Substantia nigra (tissue), 51 donors: ENCODE measurements at places on chromosomes 6 and 20.

GRCh38 chr6:47440719-47441118 lies 36.9 kb upstream of the CD2AP start:
- DNase-seq = no peak

- DNase-seq = no peak
Observed at GRCh38 chr6:31070711-31071197, 41.6 kb downstream of the C6orf15 start.

GRCh38 chr6:30238178-30238795 lies 25.1 kb upstream of the TRIM26 start:
- DNase-seq = no peak

DNA sequence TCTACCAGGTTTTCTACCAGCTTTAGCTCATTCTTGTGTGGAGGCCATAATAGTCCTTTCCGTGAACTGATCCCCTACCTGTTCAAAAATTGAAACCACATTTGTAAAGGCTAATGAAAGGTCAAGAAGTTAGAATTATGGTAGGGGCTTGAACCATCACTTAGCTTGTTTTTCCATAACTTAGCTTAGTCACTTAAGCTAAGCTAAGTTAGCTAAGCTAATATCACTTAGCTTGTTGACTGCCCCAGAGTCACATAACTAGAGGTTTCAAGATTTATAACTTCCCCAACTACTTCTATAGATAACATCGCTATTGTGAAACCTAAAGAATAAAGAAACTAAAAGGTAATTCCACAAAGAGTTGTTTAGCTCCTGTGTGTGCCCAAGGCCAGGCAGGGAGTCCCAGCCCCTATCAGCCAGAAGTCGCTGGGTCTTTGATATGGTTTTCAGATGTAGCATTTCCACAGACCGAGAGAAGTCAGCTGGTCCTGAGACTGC lies 131.8 kb downstream of the VEGFA start:
- DNase-seq = no peak

GRCh38 chr6:135093578-135093977 lies 39.0 kb upstream of the HBS1L start:
- DNase-seq = no peak

GRCh38 chr20:59640267-59640666 lies 35.9 kb downstream of the PHACTR3 start:
- DNase-seq = no peak

DNA sequence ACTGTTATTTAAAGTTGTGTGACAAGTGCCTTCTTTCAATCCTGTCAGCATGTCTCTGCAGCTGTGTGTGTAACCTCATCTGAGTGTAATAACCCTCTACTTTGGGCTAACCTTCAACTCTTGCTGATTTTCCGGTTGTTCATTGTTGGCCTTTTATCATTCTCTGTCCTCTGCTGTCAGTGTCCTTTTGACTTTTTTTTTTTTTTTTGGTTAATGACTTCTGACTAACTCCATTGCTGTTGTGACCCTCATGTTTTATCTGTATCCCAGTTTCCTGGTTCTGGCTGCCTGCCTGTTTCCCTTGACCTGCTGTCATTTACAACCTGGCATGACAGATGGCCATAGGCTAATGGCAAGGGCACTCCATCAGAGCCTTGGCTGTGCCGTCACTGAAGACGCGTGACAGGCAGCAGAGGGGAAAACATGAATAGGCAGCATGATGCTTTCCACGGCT lies 145.7 kb upstream of the MAN1A1 start:
- no peak for DNase-seq

GRCh38 chr20:40678286-40678875 lies 10.7 kb downstream of the MAFB start:
- no peak for DNase-seq

DNA sequence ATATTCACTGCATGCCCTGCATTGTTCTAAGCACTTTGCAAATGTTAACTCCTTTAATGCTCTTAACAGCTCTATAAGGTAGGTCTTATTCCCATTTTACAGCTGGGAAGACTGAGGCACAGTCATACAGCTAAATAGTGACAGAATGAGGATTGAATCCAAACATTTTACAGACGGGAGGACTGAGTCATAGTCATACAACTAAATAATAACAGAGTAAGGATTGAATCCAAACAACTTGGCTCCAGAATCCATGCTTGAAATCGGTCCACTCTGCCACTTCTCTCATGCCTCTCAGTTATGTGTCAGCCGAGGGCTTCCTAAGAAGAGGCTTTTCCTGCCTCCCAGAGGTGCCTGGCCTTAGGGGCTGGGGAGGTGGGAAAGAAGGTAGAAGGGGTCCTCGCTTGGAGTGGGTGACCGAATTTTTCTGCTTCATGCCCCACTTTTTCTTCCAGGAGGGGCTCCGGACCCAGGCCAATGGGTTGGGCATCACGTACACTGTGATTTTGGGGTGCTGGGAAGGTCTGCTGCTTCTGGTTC lies 137.4 kb upstream of the RNF24 start:
- DNase-seq = no peak

- DNase-seq = no peak
Observed at GRCh38 chr6:117498159-117498558, 15.7 kb downstream of the DCBLD1 start.

DNA sequence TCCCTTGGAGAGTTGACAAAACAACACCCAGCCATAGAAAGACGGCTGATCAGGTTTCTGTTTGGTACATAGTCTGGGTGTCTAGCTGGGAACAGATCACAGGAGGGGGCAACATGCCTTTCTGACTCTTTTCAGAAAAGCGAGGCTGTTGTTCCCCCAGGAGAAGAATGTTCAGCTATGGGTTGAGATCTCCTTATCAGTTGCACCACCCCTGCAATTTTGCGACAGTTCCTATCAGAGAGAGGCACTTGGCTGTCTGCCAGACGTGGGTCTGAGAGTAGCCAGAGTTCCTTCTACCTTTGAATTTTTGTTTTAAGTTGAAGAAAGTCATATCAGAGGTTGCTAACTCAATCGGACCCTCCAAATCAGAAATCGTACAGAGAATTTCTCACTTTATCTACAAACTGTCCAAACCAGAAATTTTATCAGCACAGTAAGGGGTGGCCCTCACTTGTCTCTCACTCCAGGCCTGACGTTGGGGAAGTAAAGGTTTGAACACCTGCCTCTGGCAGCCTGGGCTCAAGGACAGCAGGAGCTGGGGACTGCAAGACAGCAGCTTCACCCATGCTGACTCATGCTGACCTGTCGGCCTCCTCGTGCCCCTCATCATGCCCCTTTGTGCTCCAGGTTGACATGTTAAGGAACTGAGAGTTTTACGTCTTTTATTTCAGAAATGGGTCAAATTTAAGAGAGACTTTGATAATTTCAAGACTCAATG lies 42.3 kb downstream of the TMC2 start:
- no peak for DNase-seq

- no peak for DNase-seq
Observed at GRCh38 chr6:154673919-154674318, 59.3 kb upstream of the SCAF8 start.

DNA sequence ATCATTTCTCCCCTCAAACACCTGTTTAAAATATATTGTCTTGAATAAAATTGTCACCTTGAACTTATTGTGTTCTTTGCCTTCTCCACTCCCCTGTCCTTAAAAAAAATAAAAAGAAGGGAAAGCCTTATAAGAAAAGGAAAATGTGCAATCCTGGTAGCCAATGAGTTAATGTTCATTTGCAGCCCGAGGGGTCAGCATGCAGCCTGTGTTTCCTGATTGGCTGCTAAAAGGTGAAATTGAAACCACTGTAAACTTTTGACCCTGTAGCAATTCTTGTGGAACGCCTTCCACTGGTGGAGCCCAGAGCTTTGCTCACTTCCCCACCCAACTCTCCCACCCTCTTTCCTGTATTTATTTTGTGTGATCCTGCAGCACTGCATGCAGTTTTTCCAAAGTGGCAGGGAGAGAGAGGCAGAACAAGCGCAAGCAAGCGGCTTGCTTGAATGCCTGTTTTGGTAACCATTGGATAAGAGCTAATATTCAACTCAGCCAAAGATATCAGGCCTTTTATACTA lies 74.9 kb downstream of the NCOA3 start:
- peak; percentile 28 for DNase-seq

DNA sequence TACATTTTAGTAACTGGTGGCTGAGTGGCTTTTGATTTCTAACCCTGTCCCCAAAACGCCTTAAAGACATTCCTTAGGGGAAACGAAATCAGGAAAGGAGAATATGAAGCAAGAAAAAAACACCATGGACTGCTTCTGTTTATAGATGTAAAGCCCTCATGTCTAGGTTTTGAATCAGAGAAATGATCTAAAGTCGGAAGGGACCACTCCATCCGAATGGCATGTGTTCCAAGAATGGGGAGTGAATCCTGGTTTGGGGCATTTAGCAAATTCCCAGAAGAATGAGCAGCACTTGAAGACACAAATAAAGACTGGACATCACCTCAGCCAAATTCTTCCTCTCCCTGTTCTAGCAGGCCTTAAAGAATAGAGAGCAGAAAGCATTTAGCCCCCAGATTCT lies 65.6 kb downstream of the CAP2 start:
- DNase-seq = no peak

DNA sequence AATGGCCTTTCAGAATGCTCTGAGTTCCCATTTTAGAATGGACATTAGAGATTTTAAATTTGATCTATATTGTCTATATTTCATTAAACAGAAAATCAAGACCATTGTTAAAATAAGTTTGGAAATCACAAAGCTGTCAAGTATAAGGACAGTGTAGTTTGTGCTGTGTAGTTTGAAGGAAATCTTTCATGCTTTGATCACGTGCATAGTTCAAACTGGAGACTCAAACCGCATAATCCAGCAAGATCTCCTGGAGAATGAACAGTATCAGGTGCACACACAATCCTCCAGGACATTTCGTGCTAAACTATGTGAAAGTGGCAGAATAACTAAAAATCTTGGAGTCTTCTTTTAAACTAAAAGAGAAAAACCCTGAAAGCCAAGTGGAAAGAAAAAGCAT lies 60.8 kb upstream of the TBXT start:
- no peak for DNase-seq

- DNase-seq = no peak
Observed at GRCh38 chr6:7110092-7110792, 2.5 kb downstream of the RREB1 start.

GRCh38 chr6:167714152-167714551 lies 112.6 kb upstream of the AFDN start:
- no peak for DNase-seq

DNA sequence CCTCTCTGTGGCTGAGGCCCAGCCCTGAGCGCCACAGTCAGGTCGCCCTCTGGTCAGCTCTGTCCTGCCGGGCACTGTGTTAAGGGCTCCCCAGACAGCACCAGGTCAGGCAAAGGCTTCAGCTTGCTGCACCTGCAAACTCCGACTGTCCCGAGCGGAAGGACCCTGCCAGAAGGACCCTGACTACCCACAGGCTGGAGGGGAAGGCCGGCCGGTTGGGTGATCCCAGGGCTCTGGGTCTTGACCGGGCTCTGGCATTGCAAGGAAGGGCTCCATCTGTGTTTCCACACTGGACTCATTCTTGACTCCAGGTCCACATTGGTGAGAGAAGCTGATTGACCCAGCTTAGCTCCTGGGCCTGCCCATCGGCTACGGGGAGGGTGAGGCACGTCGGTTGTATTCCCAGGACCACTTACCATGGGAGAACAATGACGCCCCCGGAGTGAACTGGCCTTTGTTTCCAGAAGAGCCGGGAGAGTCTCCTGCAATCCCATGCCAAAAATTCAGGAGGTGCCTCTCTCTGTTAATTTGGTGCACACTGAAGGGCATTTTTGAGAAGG lies 229.8 kb downstream of the TAF4 start:
- no peak for DNase-seq

DNA sequence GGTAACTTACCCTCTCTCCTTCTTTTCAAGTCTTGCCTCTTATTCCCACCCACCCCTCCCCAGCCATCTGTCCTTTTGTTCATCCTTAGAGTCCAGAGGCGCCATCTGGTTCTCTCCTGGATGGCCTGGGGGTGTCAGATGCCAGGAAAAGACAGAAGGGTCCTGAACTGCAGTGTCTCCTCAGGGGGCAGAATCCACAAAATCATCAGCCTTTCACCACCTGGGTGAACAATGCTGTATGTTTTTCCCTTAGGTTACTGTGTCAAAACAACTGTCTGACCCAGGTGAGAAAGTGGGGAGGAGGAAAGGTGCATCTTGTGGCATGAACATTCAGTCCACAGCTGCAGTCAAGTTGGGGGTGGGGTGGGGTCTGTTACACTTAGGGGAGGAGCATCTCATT lies 47.9 kb upstream of the FYN start:
- no peak for DNase-seq

DNA sequence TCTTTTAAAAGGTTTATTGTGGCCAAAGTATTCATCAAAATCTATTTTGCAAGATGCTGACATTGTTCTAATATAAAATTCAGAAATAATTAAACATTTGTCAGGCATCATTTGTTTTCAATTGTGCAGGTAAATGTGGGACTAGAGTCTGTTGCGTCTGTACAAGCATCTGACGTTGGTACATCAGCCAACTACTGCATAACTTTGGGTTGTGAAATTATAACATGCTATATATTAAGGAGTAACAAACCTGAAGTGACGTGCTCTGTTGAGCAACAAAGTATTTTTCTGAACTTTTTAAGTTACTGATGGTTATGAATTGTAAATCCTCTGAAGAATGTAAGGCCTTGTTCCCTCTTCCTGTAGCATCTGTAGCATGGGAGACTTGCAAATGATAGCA lies 66.0 kb downstream of the RNF182 start:
- no peak for DNase-seq

DNA sequence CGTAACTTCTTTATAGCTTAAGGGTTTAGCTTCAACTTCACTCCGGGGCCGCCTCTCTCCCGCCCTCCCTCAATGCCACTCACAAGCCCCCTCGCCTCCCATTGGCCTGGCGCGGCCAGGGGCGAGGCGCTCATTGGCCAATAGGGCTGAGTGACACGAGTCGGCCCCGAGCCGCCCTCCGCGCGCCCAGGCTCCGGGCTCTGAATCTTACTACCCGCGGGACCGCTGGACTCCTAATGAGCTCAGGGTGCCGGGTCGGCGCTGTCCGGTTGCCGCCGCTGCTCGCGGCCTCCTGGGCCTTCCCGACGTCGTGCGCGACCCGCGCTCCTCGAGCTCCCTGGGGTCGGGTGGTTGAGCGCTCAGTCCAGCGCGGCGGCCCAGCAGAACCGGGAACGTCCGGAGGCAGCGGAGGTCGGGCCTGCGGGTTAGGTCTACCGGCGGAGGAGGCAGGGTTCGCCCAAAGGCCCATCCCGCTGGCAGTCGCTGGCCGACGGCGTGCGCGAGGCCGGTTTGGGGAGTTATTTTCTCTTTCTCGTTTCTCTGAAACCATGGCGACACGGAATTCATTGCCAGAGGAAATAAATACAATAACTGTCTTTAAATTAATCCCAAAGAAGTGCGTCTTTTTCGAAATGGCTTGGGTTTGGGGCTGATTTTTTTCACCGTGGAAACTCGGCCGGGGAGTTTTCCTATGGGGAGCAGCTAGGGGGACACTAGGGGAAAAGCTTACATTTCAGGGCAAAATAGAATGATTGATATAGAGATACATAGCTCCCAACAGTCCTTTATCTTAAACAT lies at the start of gene SIM1:
SIM1 (minus strand) TSS at position 19 of the 798 bp plus-strand sequence. CDS start 1,453 bp downstream, outside the sequence.
- no peak for DNase-seq

DNA sequence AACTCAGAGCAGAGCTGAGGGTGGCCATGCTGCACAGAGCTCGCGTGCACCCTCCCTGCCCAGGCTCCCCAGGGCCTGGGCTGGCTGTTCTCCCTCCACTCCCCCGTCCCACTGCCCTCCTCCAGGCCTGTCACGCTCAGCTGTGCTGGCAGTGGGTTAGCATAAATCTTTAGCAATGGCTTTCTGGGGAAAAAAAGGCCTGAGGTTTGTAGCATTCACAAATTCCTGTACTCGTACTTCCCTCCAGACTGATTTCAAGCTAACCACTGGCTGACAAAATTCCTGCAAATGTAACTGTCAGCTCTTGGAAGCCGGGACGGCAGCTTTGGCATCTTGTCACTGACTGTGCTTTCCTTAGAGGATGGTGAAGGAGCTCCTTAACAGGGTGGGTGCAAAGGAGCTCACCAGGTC lies 22.3 kb upstream of the SMOC2 start:
- DNase-seq = no peak
